Immature natural killer cell (primary cell): ENCODE measurements at places on chromosomes 5 and 9. TPM values are rescaled to one million over a fixed set of nuclear protein-coding genes. Genes with fewer than 3 reads are reported as not detected.

The PLEKHG4B gene
- not detected for polyA plus RNA-seq

The SAXO1 gene
- not detected for polyA plus RNA-seq

The CD72 gene
- 18.4 TPM for polyA plus RNA-seq

The IL4 gene
- not detected for polyA plus RNA-seq

The ERCC8 gene
- 11.9 TPM for polyA plus RNA-seq

DNA sequence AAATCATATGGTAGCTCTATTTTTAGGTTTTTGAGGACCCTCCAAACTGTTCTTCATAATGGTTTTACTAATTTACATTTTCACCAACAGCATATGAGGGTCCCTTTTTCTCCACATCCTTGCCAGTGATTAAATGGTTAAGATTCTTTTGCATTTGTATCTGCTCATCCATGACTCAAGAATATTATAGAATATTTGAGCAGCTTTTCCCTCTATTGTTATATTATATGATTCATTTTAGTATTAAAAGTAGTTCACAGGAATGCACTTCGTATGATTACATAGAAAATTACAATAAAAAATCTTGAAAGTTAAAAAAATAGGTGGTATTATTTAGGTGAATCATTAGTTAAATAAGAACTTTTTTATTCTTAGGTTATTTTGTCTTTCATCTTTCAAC lies 140.7 kb downstream of the WDR70 start:
- H3K27me3 ChIP-seq, result no peaks in the 10 kb centered on the region
- no peak overlapping the region for H3K27ac ChIP-seq
- DNase-seq, result no peak
- H3K36me3 ChIP-seq, result peaks cover 44% of the 10 kb centered on the region
- no peak overlapping the region for H3K4me3 ChIP-seq

- H3K27ac ChIP-seq, result no peak overlapping the region
- H3K36me3 ChIP-seq, result no peaks in the 10 kb centered on the region
- no peaks in the 10 kb centered on the region for H3K27me3 ChIP-seq
- no peak overlapping the region for H3K4me3 ChIP-seq
Observed at GRCh38 chr9:22331533-22331932, 115.1 kb upstream of the DMRTA1 start.

- no peak for DNase-seq
- H3K4me3 ChIP-seq, result no peak overlapping the region
- peaks cover 4% of the 10 kb centered on the region for H3K4me1 ChIP-seq
Observed at GRCh38 chr5:317086-317811, 4.3 kb upstream of the AHRR start.

GRCh38 chr5:177310757-177311391 lies 824 bp downstream of the MXD3 start:
- peaks cover 12% of the 10 kb centered on the region for H3K36me3 ChIP-seq
- peaks cover 6% of the 10 kb centered on the region for H3K27me3 ChIP-seq
- no peak for DNase-seq
- peaks cover 51% of the 10 kb centered on the region for H3K4me1 ChIP-seq

DNA sequence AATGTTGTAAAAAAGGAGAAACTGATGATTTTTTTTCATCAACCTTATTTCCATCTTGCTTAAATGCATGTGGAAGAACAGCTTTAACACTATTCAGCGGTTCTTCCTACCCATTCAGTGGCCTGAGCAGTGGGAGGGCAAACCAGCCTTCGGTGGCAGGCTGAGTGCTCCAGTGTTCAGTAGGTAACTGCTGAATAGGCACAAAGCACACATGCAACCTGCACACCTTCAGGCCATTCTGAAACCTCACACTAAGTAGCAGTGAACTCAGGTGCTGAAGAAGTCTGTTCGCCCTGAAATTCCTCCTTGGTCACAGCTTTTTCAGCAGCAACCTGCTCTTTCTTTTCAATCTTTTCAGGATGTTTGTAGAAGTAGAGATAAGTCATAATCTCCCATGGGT lies 26.1 kb downstream of the FBXO4 start:
- no peaks in the 10 kb centered on the region for H3K4me1 ChIP-seq
- H3K36me3 ChIP-seq, result peaks cover 4% of the 10 kb centered on the region
- no peak for DNase-seq
- no peak overlapping the region for H3K4me3 ChIP-seq
- no peak overlapping the region for H3K27ac ChIP-seq
- H3K27me3 ChIP-seq, result peaks cover 7% of the 10 kb centered on the region

GRCh38 chr9:123345567-123345955 lies 10.4 kb upstream of the CRB2 start:
- H3K27ac ChIP-seq, result no peak overlapping the region
- peaks cover 2% of the 10 kb centered on the region for H3K27me3 ChIP-seq
- no peak for DNase-seq
- peaks cover 1% of the 10 kb centered on the region for H3K4me1 ChIP-seq
- H3K4me3 ChIP-seq, result no peak overlapping the region

DNA sequence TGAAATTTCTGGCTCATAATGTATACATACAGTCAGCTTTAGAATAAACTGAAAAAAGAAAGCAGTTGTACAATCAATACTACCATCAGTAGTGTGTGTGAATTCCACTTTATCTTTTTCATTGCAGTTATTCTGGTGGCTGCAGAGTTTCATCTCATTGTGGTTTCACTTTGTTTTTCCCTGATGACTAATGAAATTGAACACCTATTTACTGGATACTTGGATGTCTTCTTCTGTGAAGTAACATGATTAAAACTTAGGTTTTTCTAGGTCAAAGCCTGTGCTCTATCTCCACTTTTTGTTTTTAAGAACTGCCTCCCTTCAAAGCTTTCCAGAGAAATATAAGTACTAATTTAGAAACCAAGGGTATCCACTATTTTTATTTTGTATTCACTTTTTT lies 174.3 kb downstream of the TRPM3 start:
- H3K36me3 ChIP-seq, result no peaks in the 10 kb centered on the region
- no peak overlapping the region for H3K27ac ChIP-seq
- H3K4me3 ChIP-seq, result no peak overlapping the region
- no peaks in the 10 kb centered on the region for H3K27me3 ChIP-seq
- DNase-seq, result no peak
- no peaks in the 10 kb centered on the region for H3K4me1 ChIP-seq

DNA sequence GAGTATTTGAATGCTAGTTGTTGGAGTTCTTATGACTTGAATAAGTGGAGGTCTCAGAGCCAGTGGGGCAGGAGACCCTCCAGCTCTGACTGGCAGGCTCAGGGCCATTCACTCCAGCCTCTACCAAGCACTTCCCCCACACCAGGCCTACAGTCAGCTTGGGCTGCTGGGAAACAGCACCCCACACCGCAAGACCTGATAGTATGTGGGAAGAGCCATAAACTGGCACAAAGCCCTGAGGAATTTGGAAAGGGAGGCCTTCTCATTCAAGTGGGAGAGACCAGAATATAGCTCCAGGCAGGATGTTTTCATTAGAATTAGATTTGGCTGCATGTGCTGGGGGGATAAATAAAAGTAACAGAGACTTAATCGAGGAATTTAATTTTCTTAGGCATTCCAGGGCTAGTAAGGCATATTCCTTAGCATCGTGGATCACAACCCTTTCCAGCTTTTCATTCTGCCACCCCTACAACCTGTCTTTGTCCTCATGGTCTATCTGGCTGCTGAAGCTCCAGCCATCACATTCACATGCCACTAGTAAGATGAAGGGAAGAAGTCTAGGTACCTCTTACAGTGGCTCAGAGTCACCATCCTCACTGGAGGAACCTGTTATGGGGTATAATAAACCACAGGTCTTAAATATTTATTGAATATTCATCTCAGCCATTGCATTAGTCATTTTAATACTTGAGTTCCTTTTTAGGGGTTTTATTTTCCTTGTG lies 47.5 kb downstream of the TMOD1 start:
- no peak overlapping the region for H3K4me3 ChIP-seq
- peaks cover 6% of the 10 kb centered on the region for H3K27me3 ChIP-seq
- no peak for DNase-seq
- H3K4me1 ChIP-seq, result no peaks in the 10 kb centered on the region
- no peaks in the 10 kb centered on the region for H3K36me3 ChIP-seq

DNA sequence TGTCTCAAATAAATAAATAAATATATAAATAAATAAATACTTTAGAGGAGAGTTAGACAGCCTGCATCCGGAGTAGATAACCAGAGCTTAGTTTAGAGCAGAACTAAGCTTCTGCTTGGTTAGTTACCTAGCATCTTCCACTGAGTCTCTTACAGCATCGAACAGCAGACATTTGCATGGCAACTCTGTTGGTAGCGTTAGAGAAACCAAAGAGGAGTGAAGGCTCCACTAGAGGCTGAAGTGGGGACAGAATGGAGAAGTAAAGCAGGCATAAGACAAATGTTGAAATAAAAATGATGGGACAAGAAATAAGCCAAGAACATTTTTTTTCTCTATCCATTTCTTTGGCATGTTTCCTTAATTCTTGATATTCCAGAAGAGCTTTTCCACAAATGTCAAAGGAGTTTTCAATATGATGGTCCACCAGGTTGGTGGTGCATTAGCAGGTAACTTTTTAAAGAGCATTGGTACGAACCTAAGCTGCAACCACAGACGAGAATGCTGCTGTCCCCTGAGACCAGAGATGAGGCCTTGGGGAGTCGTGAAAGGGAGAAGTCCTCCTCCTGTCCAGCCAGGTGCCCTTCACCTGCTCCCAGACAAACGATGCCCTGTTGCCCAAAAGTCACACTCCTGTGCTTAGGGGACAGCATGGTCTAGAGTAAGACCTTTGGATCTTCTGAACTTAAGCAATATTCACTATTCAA lies 438.3 kb downstream of the DIRAS2 start:
- H3K27me3 ChIP-seq, result peaks cover 7% of the 10 kb centered on the region
- no peak for DNase-seq
- H3K4me1 ChIP-seq, result no peaks in the 10 kb centered on the region
- H3K4me3 ChIP-seq, result no peak overlapping the region

GRCh38 chr5:134071614-134072207 lies 42.8 kb upstream of the TCF7 start:
- no peaks in the 10 kb centered on the region for H3K36me3 ChIP-seq
- peaks cover 11% of the 10 kb centered on the region for H3K27me3 ChIP-seq
- no peak overlapping the region for H3K27ac ChIP-seq
- H3K4me1 ChIP-seq, result peaks cover 15% of the 10 kb centered on the region
- no peak for DNase-seq

DNA sequence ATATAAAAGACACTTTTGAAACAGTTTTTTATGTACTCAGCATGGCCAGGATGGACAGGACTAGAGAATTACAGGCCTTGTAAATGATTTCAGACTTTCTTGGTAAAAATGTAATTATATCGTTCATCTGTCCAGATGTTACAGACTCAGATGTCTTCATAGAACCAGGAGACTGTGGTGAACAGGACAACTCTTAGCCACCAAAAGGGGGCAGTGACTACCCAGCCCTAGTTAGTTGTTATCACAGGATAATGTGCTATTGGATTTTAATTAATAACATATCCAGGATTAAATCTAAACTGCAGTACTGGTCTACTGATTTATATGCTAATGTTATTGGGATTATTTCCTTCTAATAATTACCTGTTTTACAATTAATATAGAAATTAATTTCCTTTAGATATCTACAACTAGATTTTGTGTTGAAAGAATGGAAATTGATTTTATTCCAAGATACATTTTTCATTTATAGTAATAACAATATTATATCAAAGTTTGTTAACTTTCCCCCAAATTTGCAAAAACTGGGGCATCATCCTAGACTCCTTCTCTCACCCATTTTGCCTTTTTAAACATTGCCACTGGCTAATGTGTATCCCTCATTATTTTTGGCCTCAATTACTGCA lies 99.4 kb downstream of the MTREX start:
- H3K36me3 ChIP-seq, result peaks cover 22% of the 10 kb centered on the region
- no peak for DNase-seq
- H3K27ac ChIP-seq, result no peak overlapping the region
- H3K4me3 ChIP-seq, result no peak overlapping the region
- H3K4me1 ChIP-seq, result no peaks in the 10 kb centered on the region
- H3K27me3 ChIP-seq, result no peaks in the 10 kb centered on the region

GRCh38 chr5:178312880-178313282 lies 80.3 kb upstream of the PHYKPL start:
- H3K4me1 ChIP-seq, result no peaks in the 10 kb centered on the region
- H3K27me3 ChIP-seq, result peaks cover 2% of the 10 kb centered on the region
- H3K4me3 ChIP-seq, result no peak overlapping the region
- no peak overlapping the region for H3K27ac ChIP-seq
- no peaks in the 10 kb centered on the region for H3K36me3 ChIP-seq
- no peak for DNase-seq

DNA sequence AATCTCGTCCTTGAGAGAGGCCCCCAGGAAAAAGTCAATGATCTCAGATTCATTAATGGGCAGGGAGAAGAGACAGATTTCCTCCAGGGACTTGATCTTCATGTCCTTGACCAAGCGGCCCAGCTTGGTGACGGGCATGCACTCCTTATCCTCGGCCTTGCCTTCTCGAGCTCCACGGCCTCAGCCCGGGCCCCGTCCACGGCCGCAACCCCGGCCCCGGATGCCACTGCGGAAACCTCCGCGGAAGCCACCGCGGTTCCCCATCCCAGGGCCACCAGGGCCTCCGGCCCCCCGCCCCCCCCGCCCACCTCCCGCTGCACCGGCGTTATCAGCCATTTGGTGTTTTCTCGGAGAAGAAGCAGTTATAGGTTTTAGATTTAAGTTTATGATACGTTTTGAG lies 18.3 kb downstream of the INVS start:
- H3K36me3 ChIP-seq, result peaks cover 4% of the 10 kb centered on the region
- H3K4me1 ChIP-seq, result peaks cover 5% of the 10 kb centered on the region
- DNase-seq, result no peak
- no peaks in the 10 kb centered on the region for H3K27me3 ChIP-seq
- no peak overlapping the region for H3K27ac ChIP-seq

GRCh38 chr5:101515721-101516120 lies 612.6 kb upstream of the ST8SIA4 start:
- no peaks in the 10 kb centered on the region for H3K4me1 ChIP-seq
- H3K4me3 ChIP-seq, result no peak overlapping the region
- no peak for DNase-seq

- H3K27ac ChIP-seq, result no peak overlapping the region
- no peak for DNase-seq
- no peaks in the 10 kb centered on the region for H3K27me3 ChIP-seq
- H3K4me1 ChIP-seq, result peaks cover 20% of the 10 kb centered on the region
- no peak overlapping the region for H3K4me3 ChIP-seq
Observed at GRCh38 chr9:120852240-120853010, 9.7 kb upstream of the PSMD5 start.

- no peak for DNase-seq
- H3K27ac ChIP-seq, result no peak overlapping the region
- no peaks in the 10 kb centered on the region for H3K4me1 ChIP-seq
Observed at GRCh38 chr5:155530046-155530445, 516.5 kb downstream of the KIF4B start.

DNA sequence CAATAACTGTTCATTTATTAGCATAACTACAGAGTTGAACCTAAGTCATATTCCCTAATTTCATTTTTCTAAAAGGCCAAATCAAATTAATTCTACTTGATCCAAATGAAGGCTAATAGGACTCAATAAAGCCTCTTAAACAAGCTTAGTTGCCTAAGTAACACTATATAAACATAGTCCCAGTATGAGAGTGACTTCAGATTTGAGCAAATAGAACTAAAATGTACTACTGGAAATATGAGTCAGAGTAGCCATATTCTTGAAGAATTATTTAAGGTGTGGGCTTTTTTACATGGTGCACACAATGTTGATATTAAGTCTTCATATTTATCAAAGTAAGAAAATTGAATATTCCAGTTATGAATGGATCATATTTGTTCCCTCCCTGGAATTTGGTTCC lies 872.3 kb downstream of the MAT2B start:
- no peaks in the 10 kb centered on the region for H3K4me1 ChIP-seq
- DNase-seq, result no peak
- no peak overlapping the region for H3K27ac ChIP-seq
- H3K36me3 ChIP-seq, result no peaks in the 10 kb centered on the region
- H3K4me3 ChIP-seq, result no peak overlapping the region
